Activated CD4-positive, alpha-beta memory T cell treated with anti-CD3 and anti-CD28 coated beads for 36 hours (primary cell): ENCODE measurements at places on chromosomes 7 and 10. TPM values are rescaled to one million over a fixed set of nuclear protein-coding genes. Genes with fewer than 3 reads are reported as not detected.

- no peak overlapping the region for H3K27ac ChIP-seq
- no peaks in the 10 kb centered on the region for H3K4me1 ChIP-seq
- H3K4me3 ChIP-seq: no peak overlapping the region
- H3K36me3 ChIP-seq: no peaks in the 10 kb centered on the region
- H3K27me3 ChIP-seq: no peaks in the 10 kb centered on the region
These were observed 330.0 kb downstream of the BBS9 start for GRCh38 chr7:33459340-33459751.

GRCh38 chr10:101965075-101965765 is 90.8 kb downstream of the ARMH3 start:
- H3K27me3 ChIP-seq: no peaks in the 10 kb centered on the region
- H3K27ac ChIP-seq: no peak overlapping the region
- no peak for DNase-seq
- H3K36me3 ChIP-seq: peaks cover 10% of the 10 kb centered on the region

DNA sequence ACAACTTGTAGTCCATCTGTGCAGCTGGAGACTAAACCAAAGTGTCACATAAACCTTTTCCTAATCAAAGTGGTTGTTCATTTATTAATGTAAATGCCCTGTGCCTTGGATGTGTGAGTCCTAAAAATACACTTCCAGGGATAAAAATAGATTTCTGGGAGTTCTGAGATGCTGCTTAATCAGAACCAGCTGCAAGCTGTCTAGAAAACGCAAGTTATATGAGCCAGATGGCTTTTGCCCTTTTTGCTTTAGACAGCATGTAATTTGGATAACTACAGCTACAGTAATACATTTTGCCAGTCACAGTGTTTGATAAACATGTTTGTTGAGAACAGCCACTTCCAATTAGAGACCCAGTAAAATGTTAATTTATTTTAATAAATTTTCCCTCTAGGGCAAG is 185.1 kb upstream of the PRPS1L1 start:
- peaks cover 4% of the 10 kb centered on the region for H3K27me3 ChIP-seq
- H3K4me3 ChIP-seq: no peak overlapping the region
- H3K27ac ChIP-seq: no peak overlapping the region
- no peaks in the 10 kb centered on the region for H3K36me3 ChIP-seq
- H3K4me1 ChIP-seq: no peaks in the 10 kb centered on the region
- DNase-seq: no peak

Gene NUTM2B
- 0.45 TPM for total RNA-seq

GRCh38 chr10:130396044-130396443 is 259.9 kb downstream of the GLRX3 start:
- H3K36me3 ChIP-seq: peaks cover 3% of the 10 kb centered on the region
- no peak overlapping the region for H3K27ac ChIP-seq
- no peak overlapping the region for H3K4me3 ChIP-seq
- H3K4me1 ChIP-seq: no peaks in the 10 kb centered on the region

Gene LCOR
- total RNA-seq: 15.0 TPM

GRCh38 chr7:7329326-7329725 is 147.0 kb downstream of the C1GALT1 start:
- peaks cover 6% of the 10 kb centered on the region for H3K27me3 ChIP-seq
- no peaks in the 10 kb centered on the region for H3K36me3 ChIP-seq
- no peak overlapping the region for H3K27ac ChIP-seq
- H3K4me3 ChIP-seq: no peak overlapping the region
- DNase-seq: no peak

GRCh38 chr7:32893207-32893524 is 1.6 kb upstream of the KBTBD2 start:
- peak overlapping the region; percentile 91 for H3K4me3 ChIP-seq
- peak overlapping the region; percentile 100 for H3K27ac ChIP-seq
- H3K27me3 ChIP-seq: no peaks in the 10 kb centered on the region
- peak; percentile 31 for DNase-seq
- peaks cover 15% of the 10 kb centered on the region for H3K36me3 ChIP-seq

DNA sequence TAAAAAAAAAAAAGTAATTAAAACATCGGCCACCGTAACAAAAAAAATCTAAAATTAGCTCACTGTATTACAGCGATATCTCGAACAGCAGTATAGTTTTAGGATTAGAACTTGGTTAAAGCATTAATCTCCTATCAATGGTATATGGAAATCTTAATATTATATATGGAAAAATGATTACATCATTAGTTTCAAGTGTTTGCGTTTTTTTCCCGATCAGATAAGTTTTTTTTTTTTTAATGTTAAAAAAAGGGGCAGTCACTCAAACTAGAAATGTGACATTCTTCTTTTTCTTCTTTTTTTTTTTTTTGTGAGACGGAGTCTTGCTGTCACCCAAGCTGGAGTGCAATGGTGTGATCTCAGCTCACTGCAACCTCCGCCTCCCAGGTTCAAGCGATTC is 7.4 kb downstream of the IDI1 start:
- H3K4me1 ChIP-seq: peaks cover 39% of the 10 kb centered on the region
- no peak overlapping the region for H3K4me3 ChIP-seq
- H3K36me3 ChIP-seq: peaks cover 51% of the 10 kb centered on the region
- no peaks in the 10 kb centered on the region for H3K27me3 ChIP-seq
- no peak for DNase-seq

GRCh38 chr10:122441961-122442360 is 12.5 kb upstream of the ARMS2 start:
- DNase-seq: no peak
- H3K4me1 ChIP-seq: no peaks in the 10 kb centered on the region
- no peak overlapping the region for H3K4me3 ChIP-seq
- H3K36me3 ChIP-seq: no peaks in the 10 kb centered on the region

DNA sequence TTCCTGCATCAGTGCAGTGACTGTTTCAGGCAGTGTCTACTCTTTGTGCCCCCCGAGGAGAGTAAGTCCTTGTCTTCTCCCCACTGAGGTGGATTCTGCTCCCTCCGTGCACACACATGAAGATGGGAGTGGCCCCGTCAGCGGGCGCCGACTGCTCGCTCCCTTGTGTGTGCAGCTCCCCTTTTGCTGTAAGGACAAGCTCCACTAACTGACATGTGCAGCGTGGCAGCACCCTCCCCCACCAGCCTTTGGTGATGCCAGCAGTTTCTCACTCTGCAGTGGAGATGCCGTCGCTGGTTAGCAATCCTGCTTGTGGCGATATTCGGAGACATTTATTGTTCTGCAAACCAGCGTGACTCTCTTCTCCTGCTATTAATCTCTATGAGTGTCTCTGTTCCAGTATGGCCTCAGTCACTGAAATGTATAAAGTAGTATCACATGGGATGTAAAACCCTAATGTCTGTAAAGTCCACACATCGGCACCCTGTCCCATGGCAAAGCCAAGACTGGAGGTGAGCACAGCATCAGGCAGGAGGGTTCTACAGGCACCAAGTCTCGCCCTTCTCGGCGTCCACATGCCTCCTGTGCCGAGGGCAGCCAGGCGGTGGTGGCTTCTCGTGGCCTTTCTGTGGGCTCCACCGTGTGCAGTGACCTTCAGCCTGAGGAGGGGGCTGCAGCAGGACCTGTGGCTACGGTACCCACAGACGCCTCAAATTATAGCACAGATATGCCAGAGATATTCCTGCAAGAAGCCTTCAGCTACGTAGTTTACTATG is 202.7 kb downstream of the EBF3 start:
- no peak for DNase-seq
- H3K36me3 ChIP-seq: peaks cover 51% of the 10 kb centered on the region
- no peaks in the 10 kb centered on the region for H3K27me3 ChIP-seq
- peaks cover 3% of the 10 kb centered on the region for H3K4me1 ChIP-seq

Gene RELN
- total RNA-seq: not detected

DNA sequence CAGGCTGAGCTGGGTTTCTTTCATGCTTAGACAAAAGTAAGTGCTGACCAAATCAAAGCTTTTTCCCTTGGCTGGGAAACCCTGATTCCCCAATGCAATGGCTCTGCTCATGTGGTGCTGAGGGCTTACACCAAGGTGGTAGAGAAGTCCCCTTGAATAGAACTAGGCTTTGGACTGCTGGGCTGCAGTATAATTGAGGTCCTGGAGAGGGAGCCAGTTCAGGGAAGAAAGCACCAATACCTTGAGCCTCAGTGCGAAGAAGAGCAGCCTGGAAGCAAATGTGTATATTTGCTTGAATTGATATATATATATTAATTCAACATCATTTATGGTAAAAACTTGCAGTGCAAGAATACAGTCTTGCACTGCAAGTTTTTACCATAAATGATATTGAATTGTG is 391.1 kb downstream of the RPS24 start:
- no peaks in the 10 kb centered on the region for H3K4me1 ChIP-seq
- DNase-seq: no peak
- no peak overlapping the region for H3K27ac ChIP-seq
- H3K4me3 ChIP-seq: no peak overlapping the region

DNA sequence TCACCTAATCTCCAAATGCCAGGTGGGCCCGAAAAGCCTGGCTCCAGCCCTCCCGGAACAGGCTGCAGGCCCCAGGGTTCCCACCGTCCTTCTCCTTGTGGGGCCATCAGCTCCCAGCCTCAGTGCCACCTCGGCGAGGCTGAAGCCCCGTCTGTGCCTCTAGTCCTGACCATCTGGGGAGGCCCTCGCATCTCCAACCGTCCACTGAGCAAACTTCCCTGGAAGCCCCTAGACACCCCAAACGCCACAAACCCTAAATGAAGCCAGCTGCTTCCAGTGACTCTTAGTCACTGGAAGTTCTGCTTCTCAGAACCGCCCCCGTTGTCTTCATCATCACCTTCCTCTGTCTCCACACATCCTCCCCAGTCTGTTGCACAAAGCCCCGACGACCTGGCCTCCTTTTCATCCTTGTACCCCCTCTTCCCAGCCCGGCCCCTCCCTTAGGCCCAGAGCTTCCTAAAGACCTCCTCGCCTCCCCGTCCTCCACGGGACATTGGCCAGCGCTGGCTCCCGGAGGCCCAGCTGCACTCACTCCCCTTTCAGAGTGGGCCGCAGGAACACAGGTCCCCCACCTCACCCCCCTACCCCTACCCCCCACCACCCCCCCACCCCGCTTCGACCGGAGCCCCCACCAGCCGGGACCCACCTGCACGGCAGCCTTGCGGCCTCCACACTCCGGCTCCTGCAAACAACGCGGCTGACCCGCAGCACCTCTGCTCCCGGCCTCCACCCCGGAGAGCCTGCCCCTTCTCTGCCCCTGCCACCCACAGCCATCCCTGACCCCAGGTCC is 1.1 kb upstream of the DIP2C start:
- no peak overlapping the region for H3K27ac ChIP-seq
- H3K4me3 ChIP-seq: peak overlapping the region; percentile 13
- peaks cover 46% of the 10 kb centered on the region for H3K27me3 ChIP-seq
- H3K4me1 ChIP-seq: peaks cover 15% of the 10 kb centered on the region
- no peaks in the 10 kb centered on the region for H3K36me3 ChIP-seq

GRCh38 chr10:18238870-18239485 is 98.8 kb downstream of the CACNB2 start:
- H3K27ac ChIP-seq: no peak overlapping the region
- no peaks in the 10 kb centered on the region for H3K4me1 ChIP-seq

DNA sequence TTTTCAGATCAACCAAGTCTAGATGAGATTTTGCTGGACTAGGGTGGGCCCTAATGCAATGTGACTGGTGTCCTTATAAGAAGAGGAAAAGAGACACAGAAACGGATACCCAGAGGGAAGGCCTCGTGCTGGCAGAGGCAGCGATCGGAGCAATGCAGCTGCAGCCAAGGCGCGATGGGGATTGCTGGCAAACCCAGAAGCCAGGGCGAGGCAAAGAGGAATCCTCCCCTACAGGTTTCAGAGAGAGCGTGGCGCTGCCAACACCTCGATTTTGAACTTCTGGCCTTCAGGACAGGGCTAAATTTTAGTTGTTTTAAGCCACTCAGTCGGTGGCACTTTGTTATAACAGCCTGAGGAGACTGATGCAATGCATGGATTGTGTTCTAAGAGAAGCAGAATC is 157.1 kb upstream of the RHEB start:
- no peak overlapping the region for H3K4me3 ChIP-seq
- H3K27me3 ChIP-seq: no peaks in the 10 kb centered on the region

Gene TUBB8
- total RNA-seq: not detected

GRCh38 chr7:128097211-128097731 is 66.0 kb upstream of the LRRC4 start:
- no peak for DNase-seq
- peaks cover 8% of the 10 kb centered on the region for H3K4me1 ChIP-seq
- H3K4me3 ChIP-seq: no peak overlapping the region
- no peak overlapping the region for H3K27ac ChIP-seq
